Activated T-cell treated with anti-CD3 and anti-CD28 coated beads, Interleukin-2, amount 50 U/mL, for 1 hour (primary cell): ENCODE measurements at places on chromosomes 16 and 17.

DNA sequence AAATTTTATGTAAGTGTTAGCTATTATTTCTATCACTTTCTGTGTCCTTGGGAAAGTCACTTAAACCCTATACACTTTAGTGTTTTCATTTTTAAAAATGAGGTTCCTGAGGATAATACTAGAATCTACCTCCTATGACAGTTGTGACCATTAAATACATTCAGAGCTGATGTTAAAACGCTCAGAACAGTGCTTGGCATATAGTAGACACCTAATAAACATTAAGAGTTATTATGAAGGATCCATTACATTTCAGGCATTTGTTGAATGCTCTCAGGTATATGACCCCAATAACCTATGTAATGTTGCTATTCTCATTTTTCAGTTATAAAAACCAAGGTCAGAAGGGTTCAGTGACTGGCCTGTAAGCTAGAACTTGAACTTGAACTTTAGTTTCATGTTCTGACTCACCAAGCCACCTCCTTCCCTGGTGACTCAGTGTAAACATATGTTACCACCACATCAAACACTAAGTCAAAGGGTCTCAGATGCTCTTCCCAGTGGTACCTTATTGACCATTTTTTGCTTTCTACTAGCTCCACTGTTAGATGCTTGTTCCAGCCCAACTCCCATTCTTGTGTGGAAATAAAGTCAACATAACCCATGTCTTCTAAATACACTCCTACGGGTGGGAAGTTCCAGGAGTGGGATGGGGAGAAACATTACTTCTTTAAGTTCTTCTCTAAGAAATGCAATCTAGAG lies 47.6 kb downstream of the HSD17B2 start:
- DNase-seq: no peak

DNA sequence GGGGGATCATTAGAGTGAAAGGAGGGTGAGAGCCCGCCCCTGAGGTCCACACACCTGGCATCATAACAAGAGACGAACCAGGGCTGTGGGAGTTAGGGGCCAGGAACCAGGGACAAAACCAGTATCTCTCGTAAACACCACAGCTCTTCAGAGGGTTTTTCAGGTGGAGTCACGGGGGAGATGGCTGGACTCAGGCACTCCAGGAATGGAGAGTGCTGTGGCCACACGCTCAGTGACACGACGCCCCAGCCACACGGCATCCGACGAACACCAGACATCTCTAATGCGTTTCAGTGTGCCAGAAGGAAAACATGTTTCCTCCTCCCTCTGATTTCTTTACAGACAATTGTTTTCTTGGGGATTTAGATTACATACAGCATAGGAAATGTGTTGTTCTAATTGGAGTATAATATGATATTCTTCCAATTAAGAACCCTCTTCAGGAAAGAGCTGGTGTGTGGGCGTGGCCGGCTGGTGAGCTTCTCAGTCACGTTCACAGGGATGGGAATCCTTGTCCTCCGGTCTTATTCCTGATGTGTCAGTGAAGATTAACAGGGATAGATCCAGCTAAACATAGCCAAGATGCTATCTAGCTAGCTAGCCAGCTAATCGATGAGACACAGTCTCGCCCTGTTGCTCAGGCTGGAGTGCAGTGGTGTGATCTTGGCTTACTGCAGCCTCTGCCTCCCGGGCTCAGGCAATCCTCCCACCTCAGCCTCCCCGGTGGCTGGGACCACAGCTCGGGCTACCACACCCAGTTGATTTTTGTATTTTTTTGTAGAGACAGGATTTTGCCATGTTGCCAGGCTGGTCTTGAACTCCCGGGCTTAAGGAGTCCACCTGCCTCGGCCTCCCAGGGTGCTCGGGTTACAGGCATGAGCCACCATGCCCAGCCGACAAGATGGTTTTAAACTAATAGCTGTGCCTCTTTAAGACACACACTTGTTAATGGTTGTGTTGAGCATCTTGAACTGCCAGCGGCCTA lies 98.6 kb downstream of the BANP start:
- DNase-seq: no peak

GRCh38 chr17:27840688-27841087 lies 40.4 kb upstream of the NOS2 start:
- no peak for DNase-seq

GRCh38 chr17:39000021-39000601 lies 32.9 kb upstream of the FBXO47 start:
- no peak for DNase-seq

DNA sequence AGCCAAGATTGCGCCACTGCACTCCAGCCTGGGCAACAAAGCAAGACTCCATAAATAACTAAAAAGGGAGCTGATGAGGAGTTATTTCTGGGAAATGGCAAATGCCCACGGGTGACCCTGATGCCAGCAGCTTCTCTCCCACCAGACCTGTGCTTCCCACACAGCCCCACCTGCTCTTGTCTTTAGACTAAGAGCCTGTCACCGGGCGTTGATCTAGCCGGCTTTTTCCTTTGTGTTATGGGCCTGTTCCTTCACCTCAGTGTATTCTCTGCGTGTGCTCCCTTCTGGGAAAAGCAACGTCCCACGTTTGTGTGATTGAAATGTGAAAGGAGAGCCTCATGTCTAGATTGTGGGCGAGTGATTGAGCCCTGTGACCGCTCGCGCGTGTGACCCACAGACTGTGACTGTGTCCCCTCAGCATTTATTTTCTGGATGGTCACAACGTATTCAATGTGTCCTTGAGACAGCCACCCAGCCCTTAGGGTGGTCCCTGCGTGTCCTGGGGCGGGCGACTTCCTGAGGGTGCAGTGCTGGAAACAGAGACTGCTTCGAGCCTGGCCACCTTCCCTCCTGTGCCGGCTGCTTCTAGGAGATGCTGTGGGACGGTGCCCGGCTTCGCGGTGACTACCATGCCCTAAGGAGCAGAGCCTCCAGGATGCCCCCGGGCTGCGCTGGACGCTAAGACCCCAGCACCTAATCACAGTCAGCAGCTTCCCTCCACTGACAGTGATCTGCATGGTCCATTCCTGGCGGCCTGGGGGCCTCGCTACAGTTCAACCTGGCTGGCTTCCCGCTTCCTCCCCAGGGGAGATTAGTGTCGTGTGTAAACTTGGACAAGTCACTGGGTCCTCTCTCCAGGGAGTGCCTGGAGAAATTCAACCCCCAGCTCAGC lies 7.8 kb upstream of the RNPS1 start:
- no peak for DNase-seq

GRCh38 chr16:88606148-88606757 lies 32.1 kb upstream of the IL17C start:
- DNase-seq: no peak

DNA sequence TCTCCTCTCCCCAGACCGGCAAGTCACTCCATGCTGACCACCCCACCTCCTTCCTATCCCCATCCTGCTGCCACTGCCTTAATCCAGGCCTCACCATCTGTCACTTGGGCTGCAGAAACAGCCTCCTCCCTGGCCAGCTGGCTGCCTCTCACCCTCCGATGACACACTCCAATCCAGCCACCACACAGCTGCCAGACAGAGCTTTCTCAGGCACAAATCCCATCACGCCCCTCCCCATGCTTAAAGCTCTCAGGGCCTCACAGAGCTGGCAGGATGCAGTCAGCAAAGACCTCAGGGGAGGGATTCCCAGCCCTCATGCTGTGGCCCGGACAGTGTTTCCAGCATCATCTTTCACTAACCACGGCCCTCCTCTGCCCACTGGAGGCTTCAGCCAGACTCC lies 13.7 kb downstream of the CAMKK1 start:
- DNase-seq: no peak

DNA sequence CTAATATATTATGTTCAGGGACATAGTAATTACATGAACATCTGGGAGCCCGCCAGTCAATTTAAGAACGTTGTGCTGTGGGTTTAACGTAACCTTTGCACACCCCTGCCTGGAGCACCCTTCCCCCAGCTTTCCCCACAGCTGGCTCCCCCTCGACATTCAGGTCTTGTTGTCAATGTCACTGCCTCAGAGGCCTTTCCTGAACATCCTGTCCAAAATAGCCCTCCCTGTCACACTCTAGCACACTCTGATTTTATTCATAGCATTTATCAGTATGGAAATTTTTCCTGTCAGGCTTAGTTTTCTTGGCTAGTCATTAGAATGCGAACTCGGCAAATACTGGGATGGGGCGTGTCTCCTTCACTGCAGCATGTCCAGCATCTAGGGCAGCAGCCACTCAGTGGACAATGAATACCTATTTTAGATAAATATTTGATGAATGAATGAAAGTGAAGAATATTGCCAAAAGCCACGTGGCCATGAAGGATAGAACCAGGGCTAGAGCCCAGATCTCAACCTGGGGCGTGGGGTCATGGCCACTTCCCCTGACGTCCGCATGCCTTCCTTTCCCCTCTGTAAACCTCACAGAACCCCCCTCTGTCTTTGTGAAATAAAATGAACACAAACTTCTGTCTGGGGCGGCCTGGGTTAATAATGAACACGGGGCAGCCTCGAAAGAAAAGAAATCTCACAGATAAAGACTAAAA lies 10.5 kb downstream of the PIK3R6 start:
- no peak for DNase-seq

- no peak for DNase-seq
Measured at GRCh38 chr17:7263801-7264078, 1.5 kb upstream of the CLDN7 start.

DNA sequence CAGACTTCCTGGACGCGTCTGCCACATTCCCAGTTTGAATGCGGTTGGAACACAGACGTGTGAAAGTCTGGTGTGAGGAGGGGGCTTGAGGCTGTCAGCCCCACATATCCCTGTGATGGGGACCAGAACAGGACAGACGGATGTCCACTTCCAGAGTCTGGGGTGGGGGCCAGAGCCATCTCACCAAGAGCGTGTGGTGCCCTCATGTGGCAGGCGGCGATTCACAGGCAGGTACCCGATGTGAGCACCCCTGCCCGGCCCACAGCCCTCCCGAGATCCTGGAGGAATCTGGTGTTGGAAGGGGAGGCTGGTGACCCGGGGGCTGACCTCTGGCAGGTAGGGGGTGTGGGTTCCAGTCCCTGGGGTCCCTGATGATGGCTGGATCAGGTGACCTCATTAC lies 51.5 kb downstream of the ENGASE start:
- no peak for DNase-seq

- DNase-seq: no peak
Measured at GRCh38 chr16:70675851-70676513, 9.9 kb downstream of the MTSS2 start.

DNA sequence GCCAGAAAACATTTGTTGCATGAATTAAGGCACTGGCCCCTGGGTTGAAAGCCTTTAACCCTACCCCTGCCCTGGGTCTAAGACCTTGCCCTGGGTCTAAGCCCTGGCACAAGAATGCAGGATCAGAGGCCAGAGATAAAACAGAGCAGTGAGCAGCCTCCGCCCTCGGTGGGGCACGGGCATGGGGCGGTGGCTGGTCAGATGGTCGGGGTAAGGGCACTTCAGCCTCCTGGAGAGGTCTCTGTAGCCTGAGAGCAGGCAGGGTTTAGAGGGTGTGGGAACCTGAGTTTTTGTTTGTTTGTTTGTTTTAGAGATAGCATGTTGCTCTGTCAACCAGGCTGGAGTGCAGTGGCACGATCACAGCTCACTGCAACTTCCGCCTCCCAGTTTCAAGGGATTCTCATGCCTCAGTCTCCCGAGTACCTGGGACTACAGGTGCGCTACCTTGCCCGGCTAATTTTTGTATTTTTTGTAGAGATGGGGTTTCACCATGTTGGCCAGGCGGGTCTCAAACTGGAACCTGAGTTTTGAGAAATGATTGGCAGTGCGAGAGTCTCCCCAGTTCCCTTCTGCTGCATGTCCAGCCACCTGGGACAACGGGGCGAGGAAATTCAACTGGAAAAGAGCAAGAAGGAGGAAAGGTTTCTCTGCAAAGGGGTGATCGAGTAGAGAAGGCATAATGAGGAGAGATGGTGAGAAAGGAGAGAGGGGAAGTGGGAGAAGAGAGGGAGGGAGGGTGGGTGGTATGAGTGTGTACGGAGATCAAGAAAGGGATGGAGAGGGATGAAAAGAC lies 27.7 kb downstream of the TNS4 start:
- no peak for DNase-seq

- no peak for DNase-seq
Measured at GRCh38 chr16:74726716-74727115, 26.1 kb upstream of the MLKL start.

GRCh38 chr16:49605536-49606254 lies 232.1 kb downstream of the C16orf78 start:
- no peak for DNase-seq

DNA sequence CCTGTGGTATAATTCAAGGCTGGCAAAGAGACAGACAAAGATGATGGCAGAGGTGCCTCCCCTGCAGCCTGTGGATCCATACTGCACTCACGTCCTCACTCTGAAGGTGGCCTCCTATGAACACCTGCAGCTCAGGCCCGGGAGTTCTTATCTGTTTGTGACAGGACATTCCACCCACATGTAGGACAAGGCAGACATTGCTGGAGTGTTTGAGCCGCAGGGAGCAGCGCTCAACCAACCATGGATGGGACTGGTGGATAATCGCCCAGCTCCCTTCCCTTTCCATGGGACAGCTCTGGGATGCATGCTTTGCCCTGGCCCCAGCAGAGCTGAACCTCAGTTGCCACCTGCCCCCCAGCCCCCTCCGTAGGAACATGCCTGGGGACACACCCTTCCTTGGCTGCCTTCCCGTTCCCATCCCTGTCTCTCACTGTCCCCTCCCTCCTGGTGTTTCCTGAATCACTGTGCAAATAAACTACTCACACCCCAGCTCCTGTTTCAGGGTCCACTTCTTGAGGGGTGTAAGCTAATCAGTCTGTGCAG lies 22.2 kb downstream of the ITPRIPL2 start:
- DNase-seq: no peak

- DNase-seq: no peak
Measured at GRCh38 chr16:82845116-82845515, 218.3 kb downstream of the CDH13 start.

- no peak for DNase-seq
Measured at GRCh38 chr16:14496786-14497185, 133.3 kb downstream of the PARN start.

GRCh38 chr17:927611-928461 lies 51.7 kb downstream of the NXN start:
- no peak for DNase-seq

GRCh38 chr16:67115639-67116038 lies 5.9 kb downstream of the PHAF1 start:
- DNase-seq: no peak

- DNase-seq: no peak
Measured at GRCh38 chr17:5500247-5500588, 13.9 kb downstream of the MIS12 start.

GRCh38 chr16:8391257-8391656 lies 199.1 kb downstream of the TMEM114 start:
- no peak for DNase-seq

DNA sequence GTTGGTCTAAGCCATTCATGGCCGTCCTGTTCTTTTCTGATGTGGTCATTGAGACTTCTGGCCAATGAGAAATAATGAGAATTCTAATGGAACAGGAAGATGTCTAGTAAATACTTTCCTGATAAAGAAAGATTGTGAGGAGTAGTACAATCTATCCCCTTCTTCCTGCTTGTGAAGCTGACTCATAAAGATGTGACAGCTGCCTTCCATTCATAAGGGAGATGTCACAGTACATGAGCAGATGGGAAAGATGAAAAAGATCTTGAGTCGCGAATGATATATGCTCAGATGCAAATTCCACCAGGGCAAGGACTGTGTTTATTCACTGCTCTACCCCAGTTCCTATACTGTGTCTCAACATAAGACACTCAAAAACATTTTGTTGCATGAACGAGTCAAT lies 111.7 kb upstream of the FOXF1 start:
- DNase-seq: no peak

GRCh38 chr17:68906638-68907037 lies 48.6 kb downstream of the ABCA8 start:
- DNase-seq: no peak
